ENCODE measurements at places on chromosomes 4 and X.

- peak; percentile 8 for DNase-seq
These were observed 593 bp downstream of the ELF4 start for GRCh38 chrX:130109429-130110378.

DNA sequence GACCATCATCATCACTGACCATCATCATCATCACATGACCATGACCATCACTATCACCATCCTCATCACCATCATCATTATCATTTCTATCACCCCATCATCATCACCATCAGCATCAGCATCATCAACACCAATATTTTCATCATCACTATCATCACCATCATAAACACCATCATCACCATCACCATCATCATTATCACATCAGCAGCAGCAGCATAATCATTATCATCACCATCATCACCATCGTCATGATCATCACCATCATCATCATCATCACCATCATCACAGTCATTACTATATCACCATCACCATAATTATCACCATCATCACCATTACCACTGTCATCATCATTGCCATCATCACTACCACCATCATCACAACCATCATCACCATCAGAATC lies 117.6 kb downstream of the DHRSX start:
- DNase-seq = no peak

GRCh38 chr4:150744570-150744969 lies 162.6 kb downstream of the MAB21L2 start:
- DNase-seq = no peak

DNA sequence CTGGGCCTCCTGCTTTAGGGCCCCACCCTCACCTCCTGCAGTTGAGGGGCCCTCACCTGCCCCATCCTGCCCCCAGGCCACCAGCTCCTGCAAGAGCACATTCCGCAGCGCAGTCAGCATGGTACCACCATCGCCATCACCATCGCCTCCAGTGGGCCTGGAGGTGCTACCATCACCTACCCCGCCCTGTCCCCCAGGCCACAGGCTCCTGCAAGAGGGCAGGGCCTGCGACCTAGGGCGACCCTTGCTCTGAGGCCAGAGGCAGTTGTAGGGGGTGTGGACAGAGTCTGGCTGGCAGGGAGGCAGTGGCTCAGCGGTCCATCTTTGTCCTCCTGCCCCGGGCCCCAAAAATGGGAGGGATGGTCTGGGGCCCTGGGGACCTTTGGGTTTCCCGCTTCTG lies 3.9 kb upstream of the HAUS7 start:
- DNase-seq = no peak

DNA sequence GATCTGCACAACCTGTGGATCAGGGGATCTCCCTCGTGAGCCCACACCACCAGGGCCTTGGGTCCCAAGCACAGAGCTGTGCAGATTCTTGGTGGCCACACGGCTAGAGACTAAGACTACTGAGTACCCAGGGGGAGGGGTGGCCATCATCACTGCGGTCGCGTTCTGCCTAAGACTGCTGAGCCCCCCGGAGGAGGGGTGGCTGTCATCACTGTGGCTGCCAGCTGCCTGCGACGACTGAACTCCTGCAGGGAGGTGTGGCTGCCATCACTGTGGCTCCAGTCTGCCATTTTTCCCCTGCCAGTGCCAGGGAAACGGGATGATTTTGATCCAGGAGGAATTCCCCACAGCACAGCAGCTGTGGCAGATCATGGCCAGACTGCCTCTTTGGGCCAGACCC lies 141.7 kb upstream of the SPANXB1 start:
- DNase-seq = no peak

DNA sequence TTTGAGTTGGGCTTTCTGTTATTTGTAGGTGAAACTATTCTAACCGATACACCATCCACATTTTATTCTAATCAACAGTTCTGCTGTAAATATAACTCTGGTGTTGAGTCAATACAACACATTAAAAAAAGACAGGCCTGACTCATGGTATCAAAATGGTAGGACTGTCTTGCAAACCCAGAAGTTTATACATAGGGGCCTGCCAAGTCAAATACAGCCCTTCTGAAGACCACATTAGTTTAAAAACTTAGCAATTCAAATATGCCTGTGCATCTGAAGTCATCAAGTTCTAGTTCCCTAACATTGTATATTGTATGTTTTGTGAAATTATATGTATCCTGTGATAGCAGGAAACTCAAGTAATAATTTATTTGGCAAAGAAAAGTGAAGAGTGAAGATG lies 24.4 kb upstream of the PDE5A start:
- peak; percentile 77 for DNase-seq

GRCh38 chr4:69536558-69536957 lies 40.9 kb upstream of the UGT2B4 start:
- no peak for DNase-seq

Measured in fibroblast of skin of right biceps (primary cell).